ENCODE measurements at places on chromosomes 7 and 10. TPM values are rescaled to one million over a fixed set of nuclear protein-coding genes. Genes with fewer than 3 reads are reported as not detected.

GRCh38 chr10:3866332-3866731, 81.3 kb upstream of the KLF6 start:
- DNase-seq = no peak

- no peak for DNase-seq
Measured at GRCh38 chr10:62560201-62560819, 186.1 kb downstream of the ZNF365 start.

DNA sequence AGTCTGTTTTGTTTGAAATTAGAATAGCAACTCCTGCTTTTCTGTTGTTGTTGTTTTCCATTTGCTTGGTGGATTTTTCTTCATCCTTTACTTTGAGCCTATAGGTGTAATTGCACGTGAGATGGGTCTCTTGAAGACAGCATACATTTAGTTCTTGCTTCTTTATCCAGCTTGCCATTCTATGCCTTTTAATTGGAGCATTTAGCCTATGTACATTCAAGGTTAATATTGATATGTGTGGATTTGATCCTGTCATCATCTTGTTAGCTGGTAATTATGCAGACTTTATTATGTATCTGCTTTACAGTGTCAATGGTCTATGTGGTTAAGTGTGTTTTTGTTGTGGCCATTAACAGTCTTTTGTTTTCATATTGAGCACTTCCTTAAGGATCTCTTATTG, 708.9 kb upstream of the ANKRD30A start:
- no peak for DNase-seq

Gene PHYH
- total RNA-seq = 177 TPM

GRCh38 chr10:35386594-35387174, 50.4 kb downstream of the CCNY start:
- DNase-seq = no peak

DNA sequence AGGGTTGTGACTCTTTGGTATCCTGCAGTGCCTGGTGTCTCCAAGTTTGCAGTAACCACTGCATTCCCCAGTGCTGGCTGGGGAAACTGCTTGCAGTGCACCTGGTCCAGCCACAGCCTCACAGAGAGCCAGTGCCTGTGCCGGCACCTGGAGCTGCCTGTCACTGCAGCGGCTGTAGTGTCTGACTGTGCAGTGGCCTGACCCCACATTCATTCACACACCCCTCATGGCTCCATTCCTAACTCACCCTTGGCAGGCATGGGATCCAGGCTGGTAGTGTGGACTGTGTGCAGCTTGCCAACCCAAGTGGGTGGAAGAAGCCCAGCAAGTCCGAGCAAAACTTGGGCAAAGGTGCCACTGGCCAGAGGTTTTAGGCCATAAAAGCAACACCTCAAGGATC, 3.7 kb upstream of the CYP3A43 start:
- no peak for DNase-seq

Gene CNPY4
- 10.6 TPM for total RNA-seq

Gene PLAU
- total RNA-seq = 8.5 TPM

- DNase-seq = no peak
Measured at GRCh38 chr7:100693312-100694097, 545 bp downstream of the GIGYF1 start.

- DNase-seq = no peak
Measured at GRCh38 chr10:127216786-127217185, 20.4 kb upstream of the INSYN2A start.

DNA sequence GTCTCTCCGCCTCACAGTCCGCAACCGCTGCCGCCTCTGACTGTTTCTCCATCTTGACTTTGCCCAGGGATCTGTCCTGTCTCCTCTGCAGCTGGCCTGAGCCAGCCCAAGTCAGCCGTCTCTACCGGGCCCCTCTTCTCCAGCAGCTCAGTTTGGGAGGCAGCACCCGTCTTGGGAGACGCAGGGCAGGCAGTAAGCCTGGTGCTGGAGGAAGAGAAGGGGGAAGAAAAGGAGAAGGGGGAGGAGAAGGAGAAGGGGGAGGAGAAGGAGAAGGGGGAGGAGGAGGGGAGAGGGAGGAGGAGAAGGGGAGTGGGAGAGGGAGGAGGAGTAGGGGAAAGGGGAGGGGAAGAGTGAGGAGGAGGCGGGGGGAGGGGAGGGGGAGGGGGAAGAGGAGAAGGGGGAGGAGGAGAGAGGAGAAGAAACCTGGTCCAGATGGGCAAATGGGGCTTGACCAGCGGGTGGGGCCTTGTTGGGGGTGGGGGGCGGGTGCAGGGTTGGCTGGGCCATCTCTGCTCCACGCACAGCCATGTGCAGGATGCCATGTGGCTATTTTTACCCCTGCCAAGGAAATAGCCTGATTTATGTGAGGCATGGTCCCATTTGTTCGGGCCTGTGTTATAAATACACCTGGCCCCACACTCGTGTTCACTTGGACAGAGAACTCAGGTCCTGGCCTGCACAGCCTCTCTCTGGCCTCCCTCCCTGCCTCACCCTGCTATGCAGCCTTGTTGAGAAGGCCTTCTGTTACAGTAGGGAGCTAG, 35.9 kb upstream of the FZD9 start:
- DNase-seq = no peak

- DNase-seq = no peak
Measured at GRCh38 chr7:140041659-140042385, 20.9 kb downstream of the PARP12 start.

- no peak for DNase-seq
Measured at GRCh38 chr10:45197816-45198485, 117.5 kb downstream of the OR13A1 start.

- DNase-seq = no peak
Measured at GRCh38 chr10:5627486-5628044, 38.8 kb downstream of the ASB13 start.

DNA sequence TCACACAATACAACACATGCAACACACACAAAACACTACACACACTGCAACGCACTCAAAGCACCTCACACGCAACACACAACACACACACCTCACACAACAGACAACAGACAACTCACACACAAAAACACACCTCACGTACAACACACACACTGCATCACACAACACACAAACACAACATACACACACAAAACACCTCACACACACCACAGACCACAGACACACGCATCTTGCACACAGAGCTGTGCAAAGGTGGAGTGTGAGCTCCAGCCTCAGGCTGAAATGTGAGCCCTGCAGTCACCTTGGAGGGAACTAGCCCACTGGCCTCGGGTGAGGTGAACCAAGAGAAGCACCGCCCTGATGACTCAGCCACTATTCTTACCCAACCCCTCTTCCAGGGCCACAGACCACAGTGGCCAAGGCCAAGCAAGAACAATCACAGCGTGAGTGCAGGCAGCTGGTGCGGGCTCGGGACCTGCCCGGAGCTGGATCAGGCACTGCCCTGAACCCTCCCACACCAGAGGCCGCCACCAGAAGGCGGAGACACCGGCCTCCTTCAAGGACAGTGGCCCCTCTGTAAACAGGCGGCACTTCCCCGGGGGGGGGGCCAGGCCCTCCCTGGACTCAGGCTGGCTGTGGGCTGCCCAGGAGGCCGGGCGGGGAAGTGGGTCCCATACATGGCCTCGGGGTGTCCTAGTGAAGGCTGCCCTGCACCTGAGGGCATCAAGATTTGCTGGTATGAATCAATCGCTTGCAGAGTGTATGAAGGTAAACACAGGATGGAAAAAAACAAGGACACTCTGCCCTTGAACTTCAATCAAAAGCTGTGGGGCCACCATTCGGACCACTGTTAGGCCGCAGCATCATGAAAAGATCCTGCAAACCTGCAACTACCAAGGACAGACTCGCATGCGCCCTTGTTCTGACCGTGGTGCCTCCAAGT, 106.7 kb downstream of the TNS3 start:
- peak; percentile 89 for DNase-seq

- DNase-seq = no peak
Measured at GRCh38 chr7:43302211-43302711, 189.8 kb downstream of the HECW1 start.

- DNase-seq = no peak
Measured at GRCh38 chr7:7737674-7738073, 19.3 kb upstream of the RPA3 start.

DNA sequence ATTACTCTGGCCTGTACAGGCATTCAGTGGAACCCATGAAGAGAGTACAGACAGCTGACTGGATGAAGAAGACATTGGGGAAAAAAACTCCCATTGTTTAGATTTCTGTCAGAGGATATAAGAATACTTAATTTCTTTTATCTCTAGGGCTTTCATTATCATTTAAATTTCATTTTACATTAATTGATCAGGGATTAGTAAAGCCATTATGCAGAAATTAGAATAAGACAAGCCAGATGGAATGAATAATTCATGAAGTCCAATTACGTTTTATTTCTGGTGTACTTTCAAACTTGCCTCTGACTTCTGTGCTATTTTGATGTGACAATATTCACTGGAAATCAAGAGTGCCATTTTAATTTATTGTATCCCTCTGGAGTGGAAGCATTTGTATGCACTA, 247.0 kb downstream of the SLC25A13 start:
- DNase-seq = no peak

DNA sequence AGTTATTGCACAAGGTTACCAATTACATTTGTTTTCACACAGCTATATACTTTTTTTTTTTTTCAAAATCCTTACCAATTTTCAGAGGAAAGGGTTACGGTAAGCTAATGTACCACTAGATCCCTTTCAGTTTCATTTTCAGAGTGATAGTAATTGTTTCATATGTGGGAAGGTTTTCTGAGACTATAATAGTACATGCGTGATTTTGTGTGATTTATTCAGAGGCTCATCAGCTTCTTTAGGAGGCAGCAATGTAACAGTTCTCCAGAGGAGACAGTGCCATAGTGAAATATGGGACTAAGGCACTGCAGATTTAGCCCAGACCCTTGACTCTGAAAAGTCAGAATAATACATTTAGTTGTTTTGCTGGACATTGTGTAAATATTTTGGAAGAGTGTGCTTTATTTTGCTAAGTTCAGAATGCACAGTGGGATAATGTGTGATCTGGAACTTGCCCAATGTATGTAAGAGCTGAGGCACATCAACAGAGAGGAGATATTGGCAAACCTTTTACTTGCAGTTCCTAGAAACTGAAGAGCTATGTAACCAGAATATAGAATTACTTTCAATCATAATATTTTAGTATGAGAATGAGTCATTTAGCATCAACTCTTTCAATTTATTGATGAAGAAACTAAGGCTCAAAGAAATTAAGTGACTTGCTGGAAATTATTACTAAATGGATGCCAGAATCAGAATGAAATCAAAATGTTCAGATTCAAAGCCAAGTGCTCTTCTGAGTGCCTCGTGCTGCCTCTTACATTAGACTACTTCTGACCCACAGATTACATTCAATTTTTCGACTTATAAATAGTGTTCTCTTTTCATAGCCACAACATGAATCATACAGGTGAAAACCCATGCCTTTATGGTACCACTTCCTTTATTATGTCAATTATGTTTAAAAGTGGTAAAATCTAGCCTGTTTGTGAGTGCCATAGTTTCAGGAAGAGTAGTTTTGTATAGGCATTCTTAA, 207.7 kb upstream of the TEX47 start:
- no peak for DNase-seq

- DNase-seq = peak; percentile 83
Measured at GRCh38 chr10:86664341-86665217, 3.7 kb upstream of the LDB3 start.

GRCh38 chr10:133405844-133406527, 12.0 kb downstream of the MTG1 start:
- DNase-seq = no peak
